ENCODE measurements at places on chromosomes 1 and 21.

DNA sequence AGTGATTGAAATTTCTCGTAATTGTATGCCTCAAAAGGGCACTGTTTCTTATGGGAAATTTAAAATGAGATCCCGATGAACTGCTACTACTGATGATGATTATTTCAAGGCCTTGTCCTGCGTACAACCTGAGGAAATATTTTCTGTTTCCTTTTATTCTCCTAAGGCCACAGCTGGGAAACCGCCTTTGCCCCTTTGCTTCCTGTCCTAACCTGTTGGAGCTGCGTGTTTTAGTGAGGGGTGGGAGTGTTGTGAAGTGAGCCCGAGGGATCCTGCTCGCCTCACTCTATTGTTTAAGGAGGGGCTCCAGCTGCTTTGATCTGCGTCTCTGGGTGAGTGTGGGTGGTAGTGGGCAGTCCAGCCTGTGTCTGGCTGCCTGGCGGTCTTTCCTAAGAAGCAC lies 14.4 kb downstream of the LAMC2 start:
- DNase-seq, result no peak

DNA sequence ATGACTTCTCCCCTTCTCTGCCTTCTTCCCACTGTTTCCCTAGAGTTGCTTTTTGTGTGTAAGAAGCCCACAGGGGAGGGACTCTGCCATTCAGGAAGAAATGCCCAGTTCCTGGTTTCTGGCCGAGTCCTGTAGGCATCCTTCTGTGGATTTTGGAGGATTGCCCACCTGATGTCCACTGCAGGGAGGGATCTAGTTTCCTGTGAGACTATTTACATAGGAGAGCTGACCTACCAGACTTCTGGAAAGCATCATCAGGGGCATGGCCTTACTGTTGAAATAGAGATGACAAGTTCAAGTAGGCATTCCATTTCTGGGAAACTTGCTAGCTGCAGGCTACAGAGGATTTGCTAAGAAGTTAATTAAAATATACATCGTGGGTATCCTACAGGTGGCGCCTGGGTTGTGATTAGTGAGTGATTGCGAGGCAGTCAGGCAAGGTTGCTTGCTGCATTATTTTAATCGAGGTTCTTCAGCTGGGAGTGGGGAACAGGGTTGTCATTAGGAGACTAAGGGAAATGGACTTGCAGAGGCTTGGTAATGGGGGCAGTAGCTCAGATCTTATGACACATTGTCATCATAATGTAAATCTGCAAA lies 148.7 kb downstream of the HHAT start:
- DNase-seq, result no peak

- DNase-seq, result no peak
Measured at GRCh38 chr21:21996891-21997290, 998.7 kb downstream of the NCAM2 start.

- no peak for DNase-seq
Measured at GRCh38 chr1:22792396-22793160, 81.9 kb downstream of the EPHB2 start.

- DNase-seq, result no peak
Measured at GRCh38 chr1:164592634-164593033, 33.6 kb downstream of the PBX1 start.

DNA sequence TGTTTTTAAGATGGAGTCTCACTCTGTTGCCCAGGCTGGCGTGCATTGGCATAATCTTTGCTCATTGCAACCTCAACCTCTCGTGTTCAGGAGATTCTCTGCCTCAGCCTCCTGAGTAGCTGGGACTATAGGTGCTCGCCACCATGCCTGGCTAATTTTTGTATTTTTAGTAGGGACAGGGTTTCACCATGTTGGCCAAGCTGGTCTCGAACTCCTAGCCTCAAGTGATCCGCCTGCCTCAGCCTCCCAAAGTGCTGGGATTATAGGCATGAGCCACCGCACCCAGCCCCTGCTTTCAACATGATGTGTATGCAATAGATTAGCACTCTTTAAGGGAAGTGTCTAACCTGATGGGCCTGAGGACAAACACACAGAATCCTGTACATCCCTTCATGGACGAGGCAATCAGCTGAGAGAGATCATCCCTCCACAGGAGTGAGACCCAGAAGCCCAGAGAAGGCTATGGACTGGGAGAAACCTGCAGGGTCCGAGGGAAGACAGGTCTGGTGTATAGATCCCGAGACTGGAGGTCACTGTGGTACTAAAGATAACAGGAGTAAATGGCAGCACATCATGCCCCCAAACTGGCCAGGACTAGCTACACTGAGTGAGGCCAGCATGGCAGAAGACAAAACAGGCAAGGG lies 5.6 kb upstream of the DEGS1 start:
- DNase-seq, result no peak

DNA sequence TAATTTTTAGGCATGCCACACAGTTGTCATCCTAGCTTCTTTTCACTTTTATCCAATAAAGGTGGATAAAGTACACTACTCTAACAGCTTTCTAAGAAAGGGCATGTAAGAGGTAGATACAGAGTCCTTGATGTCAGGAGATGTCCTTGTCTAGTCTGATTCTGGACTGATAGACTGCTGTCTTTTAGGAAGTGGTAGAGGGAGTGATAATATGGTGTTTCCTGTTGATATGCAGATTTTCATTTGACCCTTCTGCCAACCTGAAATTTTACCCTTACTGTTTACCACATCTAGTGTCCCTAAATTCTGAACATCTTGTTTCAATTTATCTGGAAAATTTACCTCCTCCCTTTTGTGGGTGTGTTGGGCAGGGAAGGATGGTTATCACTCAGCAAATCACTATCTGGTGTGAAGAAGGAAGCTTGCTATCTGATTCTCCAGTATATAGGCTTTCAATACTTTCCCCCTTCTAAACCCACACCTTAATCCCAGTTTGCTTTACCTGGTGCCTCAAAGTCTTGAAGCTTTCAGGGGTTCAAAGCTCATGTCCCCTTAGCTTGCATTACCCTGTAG lies 354.9 kb upstream of the SNX7 start:
- DNase-seq, result no peak

- DNase-seq, result no peak
Measured at GRCh38 chr1:166418344-166418933, 251.6 kb upstream of the FAM78B start.

DNA sequence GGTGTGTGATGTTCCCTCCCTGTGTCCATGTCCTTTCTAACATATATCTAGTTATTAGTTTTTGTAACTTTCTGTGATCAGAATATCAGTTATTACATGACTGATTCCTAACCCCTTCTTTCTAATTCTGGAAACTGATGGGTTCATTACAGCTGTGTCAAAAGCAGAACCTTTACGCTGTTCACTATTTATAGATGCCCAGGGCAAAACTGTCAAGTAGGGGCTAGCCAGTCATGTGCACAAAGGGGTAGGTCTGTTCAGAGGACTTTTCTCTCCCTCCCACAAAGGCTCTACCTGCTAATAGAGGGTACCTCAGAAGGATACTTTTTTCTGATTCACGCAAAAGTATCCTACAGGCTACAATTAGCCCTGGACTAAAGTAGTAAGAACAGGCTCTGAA lies 79.2 kb downstream of the NRDC start:
- no peak for DNase-seq

DNA sequence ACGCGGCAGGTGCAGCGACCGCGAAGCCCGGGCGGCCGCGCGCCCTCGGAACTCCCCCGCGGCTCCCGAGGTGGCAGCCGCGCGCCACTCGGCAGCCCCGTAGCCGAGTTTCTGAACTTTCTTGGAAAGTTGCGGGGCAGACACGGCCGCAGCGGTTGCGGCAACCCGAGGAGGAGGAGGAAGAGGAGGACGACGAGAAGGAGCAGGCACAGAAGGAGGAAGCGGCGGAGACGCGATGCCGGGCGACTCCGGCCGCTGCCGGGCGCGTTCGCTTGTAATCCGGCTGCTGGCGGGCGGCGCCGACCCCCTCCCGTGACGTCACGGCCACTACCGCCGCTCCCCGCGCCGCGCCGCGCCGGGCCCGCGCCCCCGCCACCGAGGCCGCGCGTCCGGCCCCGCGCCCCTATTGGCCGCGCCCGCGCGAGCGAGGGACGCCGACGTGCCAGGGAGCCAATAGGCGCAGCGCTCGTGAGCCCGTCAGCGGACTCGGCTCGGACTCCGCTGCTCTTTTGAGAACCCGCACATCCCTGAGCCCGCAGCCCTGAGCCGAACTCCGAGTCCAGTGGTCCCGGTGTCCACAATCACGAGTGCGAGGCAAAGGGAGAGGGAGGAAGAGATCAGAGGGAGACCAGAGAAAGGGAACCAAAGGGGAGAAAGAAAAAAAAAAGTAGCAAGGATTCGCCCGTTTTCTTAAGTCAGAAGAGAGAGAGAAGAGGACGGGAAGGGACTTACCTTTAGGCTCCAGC lies 736 bp upstream of the BARHL2 start:
- no peak for DNase-seq

DNA sequence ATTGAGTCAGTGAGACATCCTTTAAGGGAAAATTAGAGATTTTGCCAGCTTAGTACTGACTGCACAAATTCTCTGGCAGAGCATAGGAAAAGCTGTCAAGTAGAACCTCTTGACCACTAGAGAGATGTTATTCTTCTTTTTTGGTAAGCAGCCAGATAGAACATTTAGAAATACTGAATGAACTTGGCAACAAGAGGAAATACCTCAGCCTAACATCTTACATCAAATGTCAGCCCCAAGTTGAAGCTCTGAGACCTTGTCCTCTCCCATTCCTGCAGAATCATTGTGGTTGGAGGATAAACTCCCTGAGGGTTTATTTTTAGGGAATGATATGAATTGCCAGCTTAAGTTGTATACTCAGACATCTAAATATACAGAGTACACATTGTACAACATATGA lies 53.5 kb downstream of the MIGA1 start:
- DNase-seq, result no peak

DNA sequence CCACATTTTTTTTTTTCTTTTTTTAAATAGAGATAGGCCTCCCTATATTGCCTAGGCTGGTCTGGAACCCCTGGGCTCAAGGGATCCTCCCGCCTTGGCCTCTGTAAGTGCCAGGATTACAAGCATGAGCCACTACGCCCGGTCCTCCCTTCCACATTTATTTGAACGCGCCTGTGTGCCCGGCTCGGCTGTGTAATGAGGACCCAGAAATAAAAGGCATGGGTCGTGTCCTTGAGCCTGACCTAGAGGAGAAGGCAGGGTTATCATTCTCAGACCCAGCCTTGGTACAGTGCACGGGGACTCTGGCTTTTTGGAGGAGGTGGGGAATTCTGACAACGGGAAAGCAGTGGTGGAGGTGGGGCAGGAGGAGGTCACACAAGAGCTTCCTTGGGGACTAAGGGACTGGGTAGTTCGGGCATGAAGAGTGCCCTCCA lies 841 bp downstream of the CENPF start:
- DNase-seq, result no peak

GRCh38 chr21:42062236-42063022 lies 8.7 kb upstream of the UMODL1 start:
- no peak for DNase-seq

All from NCI-H1417 treated with DMSO at 0.1 percent for 48 hours (cell line).